ENCODE measurements at places on chromosomes 12 and 14.
A peak's percentile ranks its signal among the peaks of the same experiment; 100 is the strongest.

DNA sequence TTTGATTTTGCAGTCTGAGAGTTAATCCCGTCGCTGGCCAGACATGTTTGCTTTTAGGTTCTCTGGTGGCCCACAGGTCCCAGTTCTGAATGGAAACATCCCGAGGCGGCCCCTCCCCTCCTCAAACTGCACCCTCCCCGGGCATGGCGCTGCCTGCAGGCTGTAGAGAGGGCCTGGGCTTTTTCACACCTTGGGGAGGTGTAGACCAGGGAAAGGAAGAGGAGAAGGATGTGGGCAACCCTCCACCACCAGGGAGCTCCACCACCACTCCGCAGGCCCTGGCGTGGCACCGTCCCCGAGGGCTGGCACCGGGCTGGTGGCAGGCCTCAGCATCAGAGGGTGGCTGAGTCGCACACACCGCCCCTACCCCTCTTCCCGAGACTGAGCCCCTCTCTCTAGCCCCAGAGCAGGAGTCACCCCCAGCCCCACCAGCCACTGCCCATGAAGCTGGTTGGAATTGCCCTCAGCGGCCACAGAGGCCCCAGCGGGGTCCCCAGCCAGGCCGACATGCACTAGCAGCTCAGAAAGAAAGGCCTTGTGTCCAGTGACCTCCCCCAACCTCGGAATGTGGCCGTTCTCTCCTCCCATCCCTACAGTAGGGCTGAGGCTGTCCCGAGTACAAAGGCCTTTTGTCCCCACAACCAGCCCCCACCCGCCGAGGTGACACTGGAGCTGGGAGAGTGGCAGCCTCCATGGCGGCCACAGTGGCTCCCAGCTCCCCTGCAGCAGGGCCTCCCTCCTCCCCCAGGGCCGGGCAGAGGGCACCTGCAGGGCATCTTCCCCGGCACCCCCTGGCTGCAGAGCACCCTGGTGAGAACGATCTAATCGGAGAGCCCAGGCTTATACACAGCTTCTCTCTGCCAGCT, 23.5 kb upstream of the INF2 start:
- no peak for DNase-seq

DNA sequence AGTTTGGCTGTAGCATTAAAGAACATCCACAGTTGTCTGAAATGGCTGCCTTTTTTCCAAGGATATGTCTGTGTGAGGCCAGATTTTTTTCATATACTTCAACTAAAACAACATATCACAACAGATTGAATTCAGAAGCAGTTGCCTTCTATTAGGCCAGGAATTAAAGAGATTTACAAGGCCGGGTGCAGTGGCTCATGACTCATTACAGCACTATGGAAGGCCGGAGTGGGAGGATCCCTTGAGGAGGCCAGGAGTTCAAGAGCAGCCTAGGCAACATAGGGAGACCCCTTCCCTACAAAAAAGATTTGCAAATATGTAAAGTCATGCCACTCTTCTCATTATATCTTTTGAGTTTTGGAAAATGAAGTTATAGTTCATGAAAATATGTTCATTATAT, 108.6 kb downstream of the KTN1 start:
- no peak for DNase-seq

- peak; percentile 6 for DNase-seq
Measured at GRCh38 chr12:39490500-39491282, 47.8 kb upstream of the KIF21A start.

DNA sequence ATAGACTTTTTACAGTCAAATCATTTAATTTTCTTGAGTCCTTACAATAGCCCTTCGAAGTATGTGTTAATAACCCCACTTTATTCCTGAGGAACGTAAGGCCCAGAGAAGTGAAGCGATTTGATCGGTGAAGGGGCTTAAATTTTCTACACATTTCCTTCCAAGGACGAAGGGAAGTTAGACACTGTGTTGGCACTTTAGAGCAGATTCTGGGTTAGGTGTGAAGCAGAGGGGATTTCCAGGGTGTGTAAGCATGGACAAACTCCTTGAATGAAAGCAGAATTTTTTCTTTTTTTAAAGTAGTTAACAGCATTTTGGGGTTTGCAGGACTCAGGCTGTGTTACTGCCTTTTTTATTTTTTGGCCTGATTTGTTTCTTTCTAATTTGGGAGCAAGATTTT, 38.9 kb downstream of the PRORP start:
- no peak for DNase-seq

DNA sequence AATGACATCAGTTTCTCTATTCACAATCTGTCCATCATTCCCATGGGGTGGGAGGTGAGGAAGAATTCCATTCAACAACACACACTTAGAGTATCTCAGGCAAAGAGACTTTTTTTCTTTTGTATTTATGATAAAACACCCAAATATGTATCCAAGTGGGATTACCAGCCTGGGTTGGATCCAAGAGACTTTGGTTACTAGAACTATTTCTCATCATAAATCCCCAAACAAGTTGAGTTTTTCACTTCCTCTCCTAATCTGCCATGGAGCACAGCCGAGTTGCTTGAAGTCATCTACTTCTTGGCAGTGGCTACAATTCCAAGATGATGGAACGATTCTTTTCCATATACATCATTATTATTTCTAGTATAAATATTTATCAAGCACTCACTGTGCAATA, 209.2 kb upstream of the HMGA2 start:
- DNase-seq, result no peak

- DNase-seq, result peak; percentile 16
Measured at GRCh38 chr12:121579190-121579791, 1.5 kb downstream of the KDM2B start.

DNA sequence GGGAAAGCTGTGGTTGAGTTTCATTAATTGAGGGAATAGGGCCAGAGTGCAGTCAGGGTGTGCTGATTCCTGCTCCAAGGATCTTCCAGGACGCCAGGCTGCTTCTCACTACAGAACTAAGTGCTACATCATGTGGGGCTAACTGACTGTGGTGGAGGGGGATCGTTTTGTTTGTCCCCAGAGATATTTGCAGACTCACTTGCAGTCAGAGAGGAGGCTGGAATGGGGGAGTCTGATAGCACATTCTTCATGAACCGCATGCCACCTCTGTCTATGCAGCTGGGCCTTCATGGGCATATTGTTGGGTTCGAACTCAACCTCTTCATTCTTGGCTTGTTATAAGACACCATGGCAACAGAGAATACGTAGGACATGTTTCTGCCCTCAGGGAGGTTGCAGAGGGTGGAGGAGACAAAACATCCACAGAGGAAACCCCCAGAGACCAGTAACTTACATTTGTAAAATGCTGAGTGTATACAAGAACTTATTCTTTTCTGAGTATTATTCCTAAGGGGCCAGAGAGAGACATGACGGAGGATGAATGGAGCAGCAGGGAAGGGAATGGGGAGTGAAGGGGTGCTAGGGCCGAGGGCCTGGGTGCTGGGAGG, 13.0 kb downstream of the KRT7 start:
- DNase-seq, result no peak

GRCh38 chr14:96638041-96638855, 136.1 kb downstream of the PAPOLA start:
- DNase-seq, result no peak

GRCh38 chr14:59313658-59314608, 125.5 kb downstream of the DAAM1 start:
- DNase-seq, result no peak

DNA sequence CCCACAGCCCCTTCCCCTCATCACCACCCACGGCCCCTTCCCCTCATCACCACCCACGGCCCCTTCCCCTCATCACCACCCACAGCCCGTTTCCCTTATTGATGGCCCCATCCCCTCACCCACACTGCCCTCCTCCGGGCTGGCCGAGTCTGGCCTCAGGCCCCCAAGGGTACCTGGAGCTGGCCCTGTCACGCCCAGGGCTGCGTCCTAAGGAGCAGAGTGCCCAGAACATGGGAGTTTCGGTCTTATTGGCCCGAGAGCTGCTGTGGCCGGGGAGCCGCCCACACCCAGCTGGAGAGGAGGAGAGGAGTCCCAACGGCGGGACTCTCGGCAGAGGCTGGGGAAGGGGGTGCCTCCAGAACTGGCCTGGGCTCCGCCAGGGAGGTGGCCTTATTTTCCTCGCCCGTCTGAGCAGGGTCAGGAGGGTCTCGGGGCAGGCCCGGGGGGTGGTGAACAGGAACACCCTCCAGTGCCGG, 182.3 kb downstream of the KIF26A start:
- DNase-seq, result no peak

DNA sequence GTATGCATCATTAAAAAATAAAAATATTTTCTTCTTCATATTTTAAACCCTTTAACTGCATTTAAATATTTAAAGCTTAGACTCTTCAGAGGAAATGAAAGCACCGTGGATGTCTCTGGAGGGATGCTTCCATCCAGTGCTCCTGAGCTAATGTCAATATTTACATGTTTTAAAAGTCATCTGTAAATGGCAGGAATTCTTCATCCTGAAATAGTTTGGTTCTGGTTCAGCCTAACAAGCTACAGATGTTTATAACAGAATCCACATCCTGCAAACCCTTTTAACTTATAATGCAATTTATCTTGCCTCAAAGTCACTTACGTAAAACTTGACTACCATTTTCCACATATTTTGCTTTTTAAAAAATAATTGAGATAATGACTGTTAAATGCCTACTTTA, 1207.3 kb downstream of the SLC16A7 start:
- no peak for DNase-seq

- DNase-seq, result no peak
Measured at GRCh38 chr14:53796734-53797133, 159.9 kb downstream of the BMP4 start.

DNA sequence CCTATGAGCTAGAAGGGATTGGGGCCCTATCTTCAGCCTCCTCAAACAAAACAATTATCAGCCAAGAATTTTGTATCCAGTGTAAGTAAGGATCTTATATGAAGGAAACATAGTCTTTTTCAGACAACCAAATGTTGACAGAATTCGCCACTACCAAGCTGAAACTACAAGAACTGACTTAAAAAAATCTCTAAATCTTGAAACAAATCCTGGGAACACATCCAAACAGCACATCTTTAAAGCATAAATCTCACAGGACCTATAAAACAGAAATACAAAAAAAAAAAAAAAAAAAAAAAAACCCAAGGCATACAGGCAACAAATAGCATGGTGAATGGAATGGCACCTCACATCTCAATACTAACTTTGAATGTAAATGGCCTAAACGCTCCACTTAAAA, 41.3 kb upstream of the LMNTD1 start:
- DNase-seq, result no peak

- no peak for DNase-seq
Measured at GRCh38 chr14:102586420-102587104, 5.9 kb upstream of the RCOR1 start.

DNA sequence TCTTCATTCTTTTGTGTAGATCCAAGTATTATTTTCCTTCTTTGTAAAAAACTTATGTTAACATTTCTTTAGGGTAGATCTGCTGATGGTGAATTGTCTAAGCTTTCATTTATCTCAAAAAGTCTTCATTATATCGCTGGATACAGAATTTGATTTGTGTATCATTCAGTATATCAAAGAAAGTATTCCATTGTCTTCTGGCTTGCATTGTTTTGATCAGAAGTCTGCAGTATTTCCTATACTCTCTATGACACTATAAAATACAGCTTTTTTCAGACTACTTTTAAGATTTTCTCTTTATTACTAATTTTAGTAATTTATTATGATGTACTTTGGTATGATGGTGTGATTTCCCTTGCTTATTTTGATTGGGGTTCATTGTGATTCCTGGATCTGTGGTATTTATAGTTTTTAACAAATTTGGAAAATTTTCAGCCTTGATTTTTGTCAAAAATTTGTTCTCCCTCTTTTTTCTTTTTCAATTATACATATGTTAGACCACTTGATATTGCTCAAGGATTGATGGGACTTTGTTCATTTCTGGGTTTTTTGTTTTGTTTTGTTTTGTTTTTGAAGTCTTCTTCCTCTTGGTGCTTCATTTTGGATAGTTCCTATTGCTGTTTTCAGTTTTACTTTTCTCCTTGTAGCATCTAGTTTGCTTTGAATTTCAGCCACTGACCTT, 176.5 kb downstream of the ZFP36L1 start:
- DNase-seq, result no peak

GRCh38 chr12:107396991-107397390, 288.6 kb upstream of the PWP1 start:
- DNase-seq, result no peak

- no peak for DNase-seq
Measured at GRCh38 chr14:38221077-38221476, 13.4 kb downstream of the SSTR1 start.

GRCh38 chr12:116358893-116359761, 81.6 kb upstream of the MED13L start:
- DNase-seq, result no peak

DNA sequence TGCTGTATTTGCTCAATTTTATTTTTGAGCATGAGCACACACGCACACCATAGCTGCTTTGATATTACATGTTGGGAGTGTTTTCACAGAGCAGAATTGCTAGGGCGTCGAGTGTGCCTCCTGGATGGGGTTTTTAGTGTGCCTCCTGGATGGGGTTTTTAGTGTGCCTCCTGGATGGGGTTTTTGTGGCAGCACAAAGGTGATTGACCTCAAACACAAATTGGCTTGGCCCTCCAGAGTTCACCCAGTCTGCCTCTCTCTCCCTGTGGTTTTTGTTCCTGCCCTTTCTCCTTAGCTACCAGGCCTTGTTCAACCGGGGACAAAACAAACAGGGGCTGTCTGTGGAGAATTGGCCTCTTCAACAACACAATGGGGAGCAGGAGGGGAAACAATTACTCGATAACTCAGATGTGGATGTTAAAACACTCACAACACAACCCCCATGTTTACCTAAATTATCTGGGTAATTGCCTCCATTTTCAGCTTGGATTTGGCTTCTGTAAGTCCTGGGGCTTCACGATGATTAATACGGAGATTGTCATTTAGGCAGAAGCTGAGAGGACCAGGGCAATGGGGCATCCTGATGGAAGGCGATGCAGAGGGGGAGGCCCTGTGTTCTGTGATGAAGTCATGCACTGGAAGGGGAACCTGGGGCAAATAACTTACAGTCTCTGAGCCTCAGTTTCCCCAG, 26.9 kb downstream of the TBX3 start:
- no peak for DNase-seq

GRCh38 chr12:50699940-50700339, 64.0 kb upstream of the ATF1 start:
- DNase-seq, result peak; percentile 70

DNA sequence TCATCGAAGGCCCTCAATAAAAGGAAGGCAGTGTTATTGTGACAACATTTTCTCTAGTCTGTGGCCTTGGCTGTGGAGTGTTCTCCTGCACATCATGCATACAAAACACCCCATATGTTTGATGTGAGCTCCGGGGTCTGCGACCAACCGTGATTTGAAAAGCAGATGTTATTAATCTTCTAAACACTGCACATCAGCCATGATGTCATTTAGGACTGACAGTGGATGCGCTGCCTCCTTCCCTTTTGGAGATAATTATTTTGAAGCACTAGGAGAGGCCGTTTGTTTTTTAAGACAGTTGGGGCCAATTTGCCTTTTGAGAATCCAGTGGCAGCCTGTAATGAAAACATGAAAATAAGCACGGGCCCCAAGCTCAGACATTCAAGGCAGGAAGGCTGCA, 1041.6 kb downstream of the BCL11B start:
- DNase-seq, result no peak

- peak; percentile 17 for DNase-seq
Measured at GRCh38 chr12:62258941-62259630, 1.1 kb upstream of the USP15 start.

- no peak for DNase-seq
Measured at GRCh38 chr14:101017209-101017608, 113.7 kb upstream of the RTL1 start.

GRCh38 chr12:124328636-124329035, 33.7 kb downstream of the RFLNA start:
- DNase-seq, result no peak
